Uterine smooth muscle cell (primary cell): ENCODE measurements at places on chromosomes 2 and 18. TPM values are rescaled to one million over a fixed set of nuclear protein-coding genes. Genes with fewer than 3 reads are reported as not detected.

VWA3B gene
- total RNA-seq = not detected in 2 replicates

LIMS4 gene
- 10.0 and 12.5 TPM in 2 replicates for total RNA-seq

STPG4 gene
- 0.12 and 0.44 TPM in 2 replicates for total RNA-seq

ADD2 gene
- 0.37 and 0.55 TPM in 2 replicates for total RNA-seq

MYO5B gene
- under 0.01 and 0.11 TPM in 2 replicates for total RNA-seq

CNDP1 gene
- total RNA-seq = 0.12 TPM in 1 of 2 replicates, not detected in the other
